NCI-H524 treated with DMSO at 0.1 percent for 48 hours (cell line): ENCODE measurements at places on chromosomes 2 and 18.

GRCh38 chr2:181656450-181657291 is at the start of gene CERKL:
TSS of gene CERKL (minus strand) at chr2:181657105. CDS start at chr2:181657006, 99 bp downstream.
- DNase-seq: peak; percentile 83

GRCh38 chr2:75928093-75928492 is 217.4 kb upstream of the GCFC2 start:
- no peak for DNase-seq

- DNase-seq: no peak
These were observed 3.7 kb downstream of the B3GNT7 start for GRCh38 chr2:231399046-231399852.

DNA sequence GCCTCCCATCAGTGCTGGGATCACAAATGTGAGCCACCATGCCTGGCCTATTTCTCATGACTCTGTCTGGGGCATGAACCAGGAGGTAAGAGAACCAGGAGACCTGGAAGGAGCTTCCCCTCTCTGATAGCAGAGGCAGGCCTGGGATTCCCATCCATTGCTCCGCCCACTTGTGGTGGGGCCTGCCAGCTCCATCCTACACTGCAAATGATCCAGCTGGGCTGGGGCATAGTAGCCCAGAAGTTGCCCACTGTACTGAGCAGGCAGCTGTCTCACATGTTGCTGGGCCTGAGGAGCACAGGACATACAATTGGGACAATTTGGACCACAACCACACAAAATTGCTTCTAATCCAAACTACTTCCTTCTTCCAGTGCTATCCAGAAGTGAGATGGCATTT is 91.0 kb downstream of the MARCHF4 start:
- no peak for DNase-seq

DNA sequence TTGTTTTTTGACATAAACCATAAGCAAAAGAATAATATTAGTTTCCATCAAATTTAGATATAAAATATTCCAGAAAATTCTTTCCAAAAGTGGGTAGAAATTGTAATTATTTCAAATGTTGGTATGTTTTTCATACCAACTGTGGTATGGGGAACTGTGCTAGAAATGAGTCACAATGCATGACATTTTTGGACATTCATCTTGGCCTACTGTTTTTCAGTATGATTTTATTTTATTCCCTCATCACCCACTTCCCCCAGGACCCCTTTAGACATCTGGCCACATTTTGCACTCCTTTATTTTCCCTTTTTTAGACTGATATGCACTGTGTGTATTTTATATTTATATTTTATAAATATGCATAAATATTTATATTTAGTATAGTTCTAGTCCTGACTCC is 97.1 kb downstream of the DPP4 start:
- no peak for DNase-seq

GRCh38 chr2:178946494-178946893 is 103.4 kb downstream of the CCDC141 start:
- no peak for DNase-seq

- DNase-seq: no peak
These were observed 107.6 kb upstream of the CAVIN2 start for GRCh38 chr2:191954451-191954850.

DNA sequence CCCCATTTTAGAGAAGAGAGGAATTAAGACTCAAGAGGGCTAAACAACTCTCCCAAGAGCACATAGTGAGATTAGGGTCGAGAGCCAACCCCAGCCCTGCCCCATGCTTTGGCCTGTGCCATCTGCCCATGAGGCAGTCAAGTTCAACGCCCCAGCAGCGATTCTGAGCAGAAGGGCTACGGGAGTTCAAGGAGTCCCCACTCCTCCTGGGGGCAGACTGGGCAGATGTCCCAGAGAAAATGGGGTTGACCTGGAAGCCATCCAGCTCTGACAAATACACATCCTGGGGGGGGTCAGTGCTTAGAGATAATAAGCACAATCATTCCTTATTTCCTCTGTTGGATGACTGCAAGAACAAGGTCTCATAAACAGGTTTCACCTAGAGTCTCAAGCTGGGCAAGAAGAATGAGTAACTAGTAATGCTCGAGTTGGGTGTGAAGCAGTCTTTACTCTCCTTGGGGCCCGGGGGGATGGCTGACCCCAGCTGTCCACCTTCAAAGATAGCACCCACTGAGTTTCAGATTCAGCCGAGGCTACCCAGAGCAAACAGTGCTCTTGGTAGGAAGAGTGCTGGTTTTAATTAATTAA is 716.4 kb downstream of the RNF144A start:
- peak; percentile 96 for DNase-seq

GRCh38 chr2:122543815-122544214 is 788.4 kb downstream of the TSN start:
- no peak for DNase-seq

GRCh38 chr2:153568105-153568504 is 89.5 kb upstream of the RPRM start:
- DNase-seq: no peak

- DNase-seq: no peak
These were observed 92.1 kb downstream of the RPRM start for GRCh38 chr2:153386481-153386897.

- no peak for DNase-seq
These were observed 69.4 kb downstream of the CABLES1 start for GRCh38 chr18:23204589-23205235.

DNA sequence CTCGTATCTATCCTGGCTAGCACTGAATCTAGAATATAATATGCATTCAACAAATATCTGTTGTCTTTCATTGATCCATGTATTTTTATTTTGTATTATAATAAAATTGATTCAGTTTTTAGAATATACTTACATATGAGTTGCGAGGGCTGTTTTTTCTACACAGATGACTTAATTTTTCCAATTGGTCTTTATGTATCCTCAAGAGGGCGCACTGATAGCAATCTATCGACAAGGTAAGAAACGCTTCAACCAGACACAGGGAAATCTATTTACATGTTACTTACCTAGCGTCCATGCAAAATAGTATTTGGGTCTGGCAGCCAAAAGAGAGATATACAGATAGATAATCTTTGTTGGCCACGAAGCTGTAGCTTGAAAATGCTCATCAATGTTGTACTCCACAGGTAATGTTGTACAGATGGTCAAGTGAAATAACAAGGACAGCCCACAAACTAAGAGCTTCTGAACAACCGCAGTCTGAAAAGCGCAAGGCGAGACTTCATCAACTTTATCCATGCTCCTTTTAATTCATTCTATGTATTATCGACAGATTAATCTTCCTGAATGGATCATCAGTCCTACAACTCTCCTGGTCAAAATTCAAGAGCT is 35.5 kb upstream of the KIDINS220 start:
- DNase-seq: no peak

DNA sequence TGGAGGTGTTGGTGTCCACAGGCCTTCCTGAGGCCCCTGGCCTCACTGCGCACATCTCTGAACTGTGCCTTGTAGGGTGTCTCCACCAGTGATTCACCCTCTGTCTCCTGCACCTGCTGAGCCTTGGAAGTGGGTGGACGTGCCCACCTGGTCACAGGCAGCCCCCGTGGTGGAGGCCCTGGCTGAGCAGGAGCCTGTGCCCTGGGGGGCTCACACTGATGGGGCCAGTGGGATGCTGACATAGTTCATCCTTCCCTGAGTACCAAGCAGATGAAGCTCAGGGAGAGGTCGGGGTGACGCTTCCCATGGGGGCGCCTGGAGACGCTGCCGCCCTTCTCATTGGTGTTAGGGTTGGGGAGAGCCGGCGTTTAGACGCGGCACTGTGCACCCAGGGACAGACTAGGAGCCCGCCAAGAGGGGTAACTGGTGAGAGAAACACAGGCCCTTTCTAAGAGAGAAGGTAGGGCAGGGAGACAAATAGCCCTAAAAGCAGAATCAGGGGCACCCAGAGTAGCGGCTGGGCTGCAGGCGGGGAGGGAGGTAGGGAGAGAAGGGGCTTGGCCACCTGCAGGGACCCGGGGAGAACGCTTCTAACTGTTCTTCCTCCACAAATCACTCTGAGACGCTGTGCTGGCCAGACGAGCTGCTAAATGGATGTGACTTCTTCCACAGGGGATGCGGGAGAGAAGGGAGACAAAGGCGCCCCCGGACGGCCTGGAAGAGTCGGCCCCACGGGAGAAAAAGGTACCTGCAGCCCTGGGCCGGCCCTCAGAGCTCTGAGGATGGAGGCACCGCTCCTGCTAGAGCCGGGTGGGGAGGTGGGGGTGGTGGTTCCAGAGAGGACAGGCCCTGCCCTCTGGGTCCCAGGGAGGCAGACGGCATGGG is 18.0 kb downstream of the COLEC11 start:
- DNase-seq: no peak

DNA sequence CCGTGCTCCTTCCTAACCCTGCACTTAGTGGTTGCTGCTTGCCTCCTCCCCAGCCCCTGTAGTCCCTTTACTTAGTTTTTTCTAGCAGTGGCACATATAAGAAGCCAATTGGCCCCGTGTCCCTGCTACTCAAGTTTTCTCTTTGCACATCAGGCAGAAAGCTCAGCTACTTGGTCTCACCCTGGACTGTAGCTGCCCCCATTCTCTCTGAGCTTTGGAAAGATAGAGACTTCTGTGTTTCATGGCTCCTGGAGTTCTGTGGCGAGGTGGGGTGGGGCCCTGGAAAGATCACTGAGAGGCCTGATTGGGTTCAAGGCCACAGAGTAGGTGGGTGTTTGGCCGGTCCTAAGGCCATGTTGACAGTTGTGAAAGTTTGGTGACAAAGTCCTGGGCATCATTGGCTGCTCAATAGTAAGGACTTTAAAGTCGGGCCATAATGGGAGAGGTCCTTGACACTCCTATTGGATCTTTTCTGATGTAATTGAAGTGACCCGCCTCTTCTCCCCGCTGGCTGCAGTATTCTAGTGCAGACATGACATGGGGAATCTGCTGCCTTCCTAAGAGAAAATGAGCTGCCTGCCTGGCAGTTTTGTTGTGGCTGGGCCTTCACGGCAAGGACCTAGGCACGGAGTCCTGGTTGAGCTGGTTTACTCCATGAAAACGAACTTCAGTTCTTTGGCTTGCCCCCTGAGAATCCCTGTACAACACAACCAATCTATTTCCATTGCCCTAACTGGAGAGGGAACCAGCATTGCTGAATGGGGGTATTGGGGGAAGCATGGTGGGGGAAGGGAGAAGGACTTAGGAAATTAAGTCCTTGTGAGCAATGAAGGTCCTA is 26.2 kb upstream of the CYP27A1 start:
- DNase-seq: no peak

DNA sequence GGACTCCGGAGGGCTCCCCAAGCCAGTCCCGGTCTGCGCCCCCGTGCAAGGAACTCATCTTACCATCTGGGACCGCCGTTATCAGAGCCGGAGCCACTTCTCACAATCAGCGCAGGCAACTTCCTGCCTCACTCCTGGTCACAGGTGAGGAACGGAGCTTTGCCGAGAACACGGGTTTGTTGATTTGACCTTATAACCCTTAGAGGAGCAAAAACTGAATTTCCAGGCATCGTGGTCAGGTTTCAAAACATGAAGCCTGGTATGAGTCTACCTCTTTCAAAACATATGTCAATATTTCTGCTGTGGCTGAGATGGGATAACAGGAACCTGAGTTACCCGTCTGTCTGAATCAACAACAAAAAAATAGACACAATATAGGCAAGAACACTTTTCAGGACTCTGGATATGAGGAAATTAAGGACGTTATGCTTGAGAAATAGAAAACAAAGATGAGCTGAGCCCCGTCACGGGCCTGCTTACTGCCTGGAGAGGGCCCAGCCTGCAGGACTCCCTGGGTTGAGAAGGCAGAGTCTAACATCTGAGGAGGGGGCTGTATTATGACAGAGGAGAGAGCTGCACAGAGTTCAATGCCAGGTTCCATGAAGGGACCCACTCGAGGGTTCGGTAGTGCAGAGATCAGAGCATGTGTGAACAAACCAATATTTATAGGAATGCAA is 148.7 kb downstream of the NDUFA10 start:
- no peak for DNase-seq

- no peak for DNase-seq
These were observed 10.0 kb upstream of the APCDD1 start for GRCh38 chr18:10444314-10445006.

DNA sequence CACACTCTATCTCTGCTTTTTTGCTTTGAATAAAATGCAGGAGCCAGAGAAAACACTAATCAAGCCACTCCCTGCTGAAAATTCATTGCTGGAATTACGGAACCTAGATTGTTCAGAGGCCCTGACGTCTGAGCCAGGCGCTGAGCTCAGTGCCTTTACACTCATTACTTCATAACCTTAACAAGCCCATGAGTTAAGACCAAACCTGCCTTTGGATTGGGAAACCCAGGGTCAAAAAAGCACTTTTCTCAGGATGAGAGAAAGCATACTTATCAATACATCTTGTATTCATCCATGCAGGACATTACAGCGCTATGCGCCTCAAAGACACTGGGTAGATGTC is 762 bp downstream of the INO80C start:
- no peak for DNase-seq

GRCh38 chr2:142803158-142803557 is 74.3 kb upstream of the KYNU start:
- DNase-seq: no peak

DNA sequence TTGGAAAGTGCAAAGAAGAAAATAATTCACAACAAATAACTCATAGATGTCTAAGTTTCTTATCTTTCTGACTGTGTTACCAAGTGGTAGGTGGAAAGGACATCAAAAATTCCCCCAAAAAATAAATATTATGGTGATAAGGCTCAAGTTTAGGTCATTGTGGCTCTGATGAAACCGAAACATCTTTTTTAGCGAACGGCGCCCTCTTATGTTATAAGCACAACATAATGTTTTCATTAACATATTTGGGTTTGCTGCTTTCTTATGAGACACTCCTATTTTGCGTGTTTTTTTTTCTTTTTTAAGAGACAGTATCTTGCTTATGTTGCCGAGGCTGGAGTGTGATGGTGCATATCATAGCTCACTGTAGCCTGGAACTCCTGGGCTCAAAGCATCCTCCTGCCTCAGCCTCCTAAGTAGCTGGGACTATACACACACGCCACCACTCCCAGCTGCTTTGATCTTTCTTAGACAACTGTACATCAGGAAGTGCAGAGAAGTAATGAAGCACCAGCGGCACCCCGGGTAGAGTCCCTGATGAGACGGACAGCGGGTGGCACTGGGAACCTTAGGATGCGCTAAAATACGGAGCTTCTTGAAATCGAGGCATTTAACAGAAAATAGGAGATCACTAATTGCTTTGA is 38.5 kb upstream of the SLC35G4 start:
- no peak for DNase-seq

- no peak for DNase-seq
These were observed 84.5 kb downstream of the PDK1 start for GRCh38 chr2:172640389-172640788.

DNA sequence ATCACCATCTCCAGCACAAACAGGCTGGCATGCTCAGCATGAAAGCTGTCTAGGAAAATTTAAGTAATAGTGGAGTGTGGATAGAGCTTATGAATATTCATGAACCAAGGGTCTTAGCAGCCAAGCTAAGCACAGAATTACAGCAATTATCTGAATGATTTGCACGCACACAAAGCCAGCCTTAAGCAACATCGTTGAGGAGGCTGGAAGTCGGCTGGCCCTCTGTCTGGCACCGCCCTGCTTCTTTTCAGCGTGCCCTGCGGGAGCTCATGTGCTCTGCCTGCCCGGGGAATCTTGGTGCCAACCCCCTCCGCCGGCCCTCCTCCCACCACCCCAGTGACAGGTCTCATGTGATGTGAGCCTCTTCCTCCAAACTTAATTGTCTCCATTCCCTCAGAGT is 540.1 kb downstream of the CMPK2 start:
- DNase-seq: no peak

- no peak for DNase-seq
These were observed 93.6 kb downstream of the BABAM2 start for GRCh38 chr2:27984153-27984552.
